ENCODE measurements at places on chromosomes 7 and 10.
A peak's percentile ranks its signal among the peaks of the same experiment; 100 is the strongest.

DNA sequence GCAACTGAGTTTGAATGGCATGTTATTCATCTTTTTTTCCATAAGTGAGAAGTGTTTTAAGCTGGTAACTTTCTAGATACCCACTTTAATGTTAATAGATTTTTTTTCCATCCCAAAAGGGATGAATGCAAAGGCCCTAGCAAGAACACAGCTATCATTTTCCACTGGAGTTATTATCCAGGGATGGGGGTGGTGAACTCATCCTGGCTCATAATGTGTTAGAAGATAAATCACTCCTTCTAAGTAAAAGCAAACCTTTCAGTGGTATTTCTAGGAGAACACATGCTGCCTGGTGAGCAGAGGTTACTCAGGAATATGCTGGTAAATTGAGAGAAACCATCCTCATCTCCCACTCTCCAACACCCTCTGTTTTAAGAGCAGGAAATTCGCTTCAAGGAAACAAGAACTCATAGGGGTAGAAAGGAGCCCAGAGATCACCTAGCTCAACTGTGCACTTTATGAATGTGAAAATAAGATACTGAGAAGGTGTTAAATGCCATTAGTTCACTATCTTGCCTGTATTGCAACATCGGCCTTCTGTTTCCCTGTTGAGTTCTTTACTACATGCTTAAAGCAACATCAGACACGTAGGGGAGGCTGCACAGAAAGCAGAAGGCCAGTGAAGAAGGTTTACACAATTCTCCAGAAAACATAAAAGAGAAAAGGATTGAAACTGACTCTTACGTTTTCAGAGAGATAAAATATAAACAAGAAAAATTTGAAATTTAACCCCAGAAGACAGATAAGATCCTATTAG, 264.0 kb upstream of the PRKCQ start:
- no peak for DNase-seq

- DNase-seq: no peak
Measured at GRCh38 chr10:30445711-30446110, 11.7 kb downstream of the MAP3K8 start.

GRCh38 chr10:14312014-14312413, 18.7 kb downstream of the FRMD4A start:
- DNase-seq: no peak

- no peak for DNase-seq
Measured at GRCh38 chr7:84138411-84138810, 56.2 kb downstream of the SEMA3A start.

- no peak for DNase-seq
Measured at GRCh38 chr7:28630350-28630749, 218.0 kb downstream of the CREB5 start.

GRCh38 chr7:21704359-21704758, 161.5 kb downstream of the DNAH11 start:
- DNase-seq: no peak

DNA sequence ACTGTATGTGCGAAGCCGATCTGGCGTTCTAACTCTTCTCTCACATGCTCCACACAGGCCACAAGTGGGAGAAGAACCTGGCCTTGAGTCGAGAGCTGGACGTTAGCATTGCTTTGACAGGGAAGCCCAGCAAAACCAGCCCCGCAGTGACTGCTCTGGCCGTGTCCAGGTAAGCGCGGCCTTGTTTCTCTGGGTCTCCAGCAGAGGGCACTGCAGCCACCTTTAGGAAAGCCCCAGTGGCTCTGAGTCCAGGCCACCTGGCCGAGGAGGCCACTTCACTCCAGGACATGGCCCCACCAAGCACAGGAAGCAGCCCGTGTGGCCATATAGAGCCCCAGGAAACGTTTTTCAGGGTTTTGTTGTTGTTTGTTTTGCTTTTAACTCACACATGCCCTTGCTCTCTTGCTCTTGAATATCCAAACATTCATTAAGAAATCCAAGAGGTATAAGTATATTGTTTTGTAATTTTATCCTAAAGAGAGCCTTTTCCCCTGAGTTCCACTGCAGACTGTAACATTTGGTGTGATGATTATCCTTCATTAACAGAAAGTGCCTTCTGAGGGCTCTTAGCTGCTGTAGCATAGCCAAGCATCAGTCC, 41.8 kb upstream of the LRRC18 start:
- DNase-seq: peak; percentile 51

GRCh38 chr7:7672545-7673239, 32.1 kb downstream of the UMAD1 start:
- DNase-seq: no peak

DNA sequence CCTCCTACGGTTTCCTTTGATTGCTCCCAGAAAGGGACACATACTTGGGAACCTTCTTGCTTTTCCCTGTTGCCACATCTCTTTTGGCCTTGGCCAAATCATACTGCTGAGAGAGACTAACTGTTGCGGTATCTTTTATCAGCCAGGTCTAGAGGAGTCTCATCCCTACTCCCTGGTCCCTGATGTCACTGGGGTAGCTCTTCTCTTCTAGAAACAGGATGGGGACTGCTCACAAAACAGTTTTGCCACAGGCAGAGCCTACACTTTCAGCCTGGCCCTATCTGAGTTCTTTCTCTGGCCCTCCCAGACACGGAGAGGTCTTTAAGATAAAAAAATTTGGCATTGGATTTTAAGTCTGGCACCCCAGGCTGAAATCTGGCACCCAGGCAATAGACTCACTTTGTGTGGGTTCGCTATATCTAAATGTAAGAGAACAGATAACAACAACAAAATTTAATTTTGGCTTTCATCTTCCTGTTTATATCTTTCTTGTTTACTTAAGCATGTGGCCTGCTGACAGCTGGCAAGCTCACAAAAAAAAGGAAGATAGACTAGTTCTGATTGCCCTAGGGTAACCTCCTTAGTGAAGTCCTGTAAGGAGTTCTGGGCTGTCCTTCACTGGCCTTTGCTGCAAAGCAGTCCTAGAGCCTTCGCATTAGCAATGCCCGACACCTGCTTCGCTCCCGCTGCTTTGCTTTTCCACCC, 228.3 kb upstream of the NPVF start:
- DNase-seq: no peak

GRCh38 chr10:74973741-74974392, 137.6 kb upstream of the SAMD8 start:
- no peak for DNase-seq

DNA sequence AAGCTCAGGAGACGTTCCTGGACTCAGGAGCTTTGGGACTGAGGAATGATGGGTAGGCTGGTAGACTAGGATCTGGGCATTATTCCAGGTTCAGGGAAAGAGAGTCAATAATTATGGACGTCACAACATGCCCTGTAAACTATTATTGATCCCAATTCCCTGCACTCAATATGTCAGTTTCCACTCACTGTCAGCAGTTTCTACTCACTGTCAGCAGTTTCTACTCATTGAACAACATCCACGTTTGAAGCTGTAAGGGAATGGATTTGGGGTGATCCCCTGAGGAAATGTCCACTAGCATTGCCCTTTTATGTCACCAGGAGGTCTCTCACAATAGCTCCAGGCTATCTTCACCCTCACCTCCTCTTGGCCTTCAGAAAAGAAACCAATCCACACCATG, 1268.6 kb downstream of the TYW1 start:
- no peak for DNase-seq

DNA sequence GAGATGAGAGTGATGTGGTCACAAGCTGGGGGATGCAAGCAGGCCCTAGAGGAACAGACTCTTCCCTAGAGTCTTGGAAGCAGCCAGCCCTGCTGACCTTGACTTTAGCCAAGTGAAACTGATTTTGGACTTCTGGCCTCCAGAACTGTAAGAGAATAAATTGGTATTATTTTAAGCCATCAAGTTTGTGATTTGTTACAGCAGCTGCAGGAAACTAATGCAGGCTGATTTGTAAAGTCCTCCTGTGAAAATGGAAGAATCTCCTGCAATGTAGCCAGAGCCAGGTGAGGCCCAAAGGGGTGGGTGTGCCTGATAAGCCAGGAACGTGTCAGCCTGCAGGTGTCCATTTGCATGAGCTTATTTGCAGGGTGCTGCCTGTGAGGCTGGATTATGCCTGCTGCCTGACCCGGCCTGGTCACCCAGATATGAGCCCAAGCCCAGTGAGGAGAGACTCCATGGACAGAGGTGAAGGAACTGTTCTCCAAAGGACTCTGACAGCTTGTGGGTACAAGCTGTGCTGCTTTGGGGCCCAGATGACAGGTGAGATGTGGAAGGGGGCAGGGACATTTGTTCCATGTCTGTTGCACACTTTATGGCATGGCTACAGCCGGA, 24.6 kb upstream of the PLEKHA1 start:
- DNase-seq: no peak

DNA sequence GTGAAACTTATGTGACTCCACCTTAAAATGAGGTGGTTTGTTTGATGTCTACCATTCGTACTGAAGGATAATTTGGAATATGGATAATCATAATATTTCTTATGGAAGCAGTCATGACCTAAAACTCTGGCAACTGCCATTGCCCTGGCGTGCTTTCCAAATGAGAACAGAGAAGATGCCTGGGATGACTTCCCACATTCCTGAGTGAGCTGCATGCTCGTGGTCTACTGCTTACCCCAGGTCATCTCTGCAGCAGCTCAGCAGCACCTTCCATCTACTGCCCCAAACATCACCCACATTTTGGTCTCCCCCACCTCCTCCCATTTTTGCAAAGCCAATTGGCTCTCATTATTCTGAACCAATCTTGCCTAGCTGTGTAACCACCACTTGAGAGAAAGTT, 40.1 kb downstream of the LYZL1 start:
- no peak for DNase-seq

DNA sequence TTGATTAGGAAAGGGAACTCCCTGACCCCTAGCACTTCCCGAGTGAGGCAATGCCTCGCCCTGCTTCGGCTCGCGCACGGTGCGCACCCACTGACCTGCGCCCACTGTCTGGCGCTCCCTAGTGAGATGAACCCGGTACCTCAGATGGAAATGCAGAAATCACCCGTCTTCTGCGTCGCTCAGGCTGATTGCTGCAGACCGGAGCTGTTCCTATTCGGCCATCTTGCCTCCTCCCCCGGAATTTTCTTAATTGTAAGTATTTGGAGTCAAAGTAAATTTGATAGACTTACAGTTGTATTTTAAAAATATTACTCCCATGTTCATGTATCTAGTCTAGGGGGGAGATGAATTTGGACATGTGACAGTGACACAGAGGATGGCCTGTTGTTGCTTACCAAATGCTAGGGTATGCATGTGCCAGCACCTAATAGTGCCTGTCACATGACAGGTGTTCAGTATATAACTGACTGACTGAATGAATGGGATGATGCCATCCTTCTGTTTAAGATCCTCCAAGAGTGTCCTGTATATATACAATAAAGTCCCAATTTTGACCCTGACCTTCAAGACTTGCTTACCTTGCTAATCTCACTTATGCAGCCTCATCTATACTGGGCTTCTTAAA, 42.0 kb upstream of the ICA1 start:
- DNase-seq: no peak

DNA sequence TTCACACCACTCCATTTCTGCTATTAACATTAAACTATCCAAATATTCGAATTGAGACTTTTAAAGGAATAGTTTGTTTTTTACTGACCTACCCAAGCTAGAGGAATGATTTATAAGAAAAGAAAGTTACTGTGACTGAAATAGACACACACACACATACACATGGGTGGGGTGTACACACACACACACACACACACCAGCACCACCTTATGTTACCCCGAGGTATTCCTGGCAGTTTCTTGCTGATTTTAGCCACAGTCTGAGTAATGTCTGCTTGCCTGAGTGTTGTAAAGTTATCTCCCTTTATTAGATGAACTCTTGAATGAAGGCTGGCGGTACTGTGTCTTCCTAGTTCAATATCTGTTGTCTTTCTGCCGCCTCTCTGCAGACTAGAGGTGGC, 91.3 kb upstream of the PRKG1 start:
- no peak for DNase-seq

DNA sequence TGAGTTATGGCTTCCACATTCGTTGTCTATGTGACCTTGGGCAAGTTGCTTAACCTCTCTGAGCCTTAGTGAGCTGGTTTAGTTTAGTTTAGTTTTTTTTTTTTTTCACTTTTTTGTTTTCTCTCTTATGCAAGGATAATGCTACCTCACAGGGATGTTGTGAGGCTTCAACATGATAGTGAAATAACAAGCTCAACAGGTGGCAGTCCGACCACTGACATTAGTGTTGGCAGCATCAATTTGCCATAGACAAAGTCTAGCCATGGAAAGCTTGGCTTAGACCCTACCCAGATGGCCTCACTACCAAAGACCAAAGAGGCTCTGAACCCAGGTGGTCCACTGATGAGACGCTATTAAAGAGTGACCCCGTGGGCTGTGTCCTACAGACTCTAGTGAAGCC, 27.2 kb upstream of the UNC5B start:
- DNase-seq: no peak

GRCh38 chr10:30396293-30396692, 37.7 kb upstream of the MAP3K8 start:
- DNase-seq: no peak

DNA sequence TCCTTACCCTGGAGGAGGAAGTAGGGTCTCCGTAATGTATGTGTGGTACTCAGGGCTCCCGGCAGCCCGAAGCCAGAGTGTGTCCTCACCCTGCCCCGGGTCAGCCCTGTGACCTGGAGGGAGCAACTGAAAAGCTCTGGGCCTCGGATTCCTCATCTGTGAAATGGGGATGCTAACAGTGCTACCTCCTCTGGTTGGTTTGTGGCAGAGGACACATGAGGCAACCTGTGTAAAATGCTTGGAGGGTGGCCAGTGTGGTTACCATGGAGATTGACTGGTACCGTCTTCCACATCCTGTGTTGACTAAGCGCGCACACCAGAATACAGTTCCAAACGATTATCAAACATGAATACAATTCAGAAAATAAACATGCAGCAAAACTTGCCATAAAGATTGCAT, 163.8 kb upstream of the KLF6 start:
- DNase-seq: no peak

DNA sequence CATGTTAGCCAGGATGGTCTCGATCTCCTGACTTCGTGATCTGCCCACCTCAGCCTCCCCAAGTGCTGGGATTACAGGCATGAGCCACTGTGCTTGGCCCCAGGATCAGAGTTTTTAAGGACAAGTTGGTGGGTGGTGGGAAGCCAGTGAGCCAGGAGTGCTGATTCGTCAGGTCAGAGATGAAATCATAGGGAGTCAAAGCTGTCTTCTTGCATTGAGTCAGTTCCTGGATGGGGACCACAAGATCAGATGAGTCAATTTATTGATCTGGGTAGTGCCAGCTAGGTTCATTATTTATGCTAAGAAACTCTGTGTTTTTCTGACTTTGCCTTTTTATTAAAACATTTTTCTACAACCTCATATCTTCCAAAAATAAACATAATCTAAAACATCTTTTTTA, 423.8 kb downstream of the ARL4A start:
- no peak for DNase-seq
